SJCRH30 (cell line): ENCODE measurements at places on chromosomes 5 and 9.

DNA sequence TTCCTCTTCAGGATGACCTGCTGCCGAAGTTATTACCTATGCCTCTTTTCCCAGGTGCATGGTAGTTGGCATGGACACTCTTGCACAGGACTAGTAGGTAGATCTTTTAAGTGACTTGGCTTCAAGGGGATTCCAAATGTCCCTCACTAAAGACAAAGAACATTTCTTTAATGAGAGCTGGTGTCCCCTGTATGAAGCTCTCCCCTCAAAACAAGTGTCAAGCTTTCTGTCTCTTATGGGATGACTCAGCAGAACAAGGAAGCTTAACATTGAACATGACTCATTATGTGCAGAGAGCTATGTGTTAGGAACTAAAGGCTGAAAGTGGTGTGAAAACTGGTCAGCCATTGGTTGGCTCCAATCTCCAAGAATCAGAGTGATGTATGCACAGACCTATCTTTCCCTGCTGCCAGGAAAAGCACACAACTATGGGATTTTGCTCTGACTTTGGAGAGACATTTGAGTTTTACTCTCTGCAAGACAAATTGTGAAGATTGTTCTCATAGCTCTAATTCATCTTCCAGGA is 120.5 kb downstream of the PRDM6 start:
- DNase-seq: peak; percentile 17

GRCh38 chr5:66713998-66714397 is 117.8 kb downstream of the MAST4 start:
- no peak for DNase-seq

DNA sequence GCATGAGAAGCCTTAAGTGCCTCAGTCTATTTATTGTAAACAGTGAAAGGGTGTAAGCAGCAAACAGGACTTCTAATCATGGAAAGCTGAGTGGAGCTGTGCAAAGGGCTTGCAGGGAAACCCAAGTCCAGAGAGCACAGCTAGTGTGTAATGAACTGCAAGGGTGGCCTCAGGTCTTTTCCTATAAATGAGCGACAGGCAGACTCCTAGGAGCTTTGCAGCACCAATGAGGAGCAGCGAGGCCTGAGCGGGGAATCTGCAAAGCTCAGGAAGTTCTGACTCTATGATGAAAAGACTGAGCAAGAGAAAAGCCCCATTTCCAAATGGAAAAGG is 250.1 kb upstream of the MAP3K1 start:
- DNase-seq: no peak

GRCh38 chr5:58649716-58650115 is 66.8 kb downstream of the RAB3C start:
- DNase-seq: no peak

- DNase-seq: no peak
Measured at GRCh38 chr9:37382982-37383357, 39.5 kb upstream of the GRHPR start.

GRCh38 chr5:78985725-78986223 is 664 bp upstream of the ARSB start:
- peak; percentile 31 for DNase-seq

DNA sequence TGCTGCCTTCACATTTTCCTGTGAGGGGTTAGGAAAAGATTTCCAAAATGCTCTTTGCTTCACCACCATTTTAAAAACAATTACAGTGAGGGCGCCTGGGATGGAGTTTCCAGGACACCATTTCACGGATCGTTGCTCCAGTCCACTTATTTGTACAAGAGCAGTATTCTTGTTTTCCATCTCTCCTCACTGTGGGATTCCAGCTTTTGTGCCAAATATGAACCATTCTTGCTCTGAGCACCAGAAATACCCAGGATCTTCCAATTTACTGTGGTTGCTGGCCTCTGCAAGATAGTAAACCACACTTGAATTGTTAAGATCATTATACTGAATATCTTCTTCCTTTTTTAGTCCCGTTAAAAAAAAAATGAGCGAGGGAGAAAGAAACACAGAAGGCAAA is 899.5 kb downstream of the TLE1 start:
- DNase-seq: no peak

DNA sequence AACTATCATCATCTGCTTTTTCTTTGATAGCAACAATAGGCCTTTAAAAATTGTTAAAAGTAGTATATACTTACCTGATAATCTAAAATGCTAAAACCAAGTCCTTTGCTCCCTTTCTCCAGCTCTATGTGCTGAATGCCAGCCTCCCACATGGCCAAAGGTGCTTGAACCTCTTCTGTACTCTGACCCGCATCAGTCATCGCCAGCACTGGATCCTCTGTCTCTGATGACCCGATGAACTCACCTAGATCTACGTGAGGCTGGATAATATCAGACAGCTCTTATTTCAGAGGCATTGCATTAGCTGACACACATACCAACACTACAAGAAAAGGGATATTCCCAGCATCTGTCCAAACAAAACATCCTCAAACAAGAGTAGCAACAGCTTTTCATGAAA is 89.5 kb downstream of the MPDZ start:
- peak; percentile 6 for DNase-seq

DNA sequence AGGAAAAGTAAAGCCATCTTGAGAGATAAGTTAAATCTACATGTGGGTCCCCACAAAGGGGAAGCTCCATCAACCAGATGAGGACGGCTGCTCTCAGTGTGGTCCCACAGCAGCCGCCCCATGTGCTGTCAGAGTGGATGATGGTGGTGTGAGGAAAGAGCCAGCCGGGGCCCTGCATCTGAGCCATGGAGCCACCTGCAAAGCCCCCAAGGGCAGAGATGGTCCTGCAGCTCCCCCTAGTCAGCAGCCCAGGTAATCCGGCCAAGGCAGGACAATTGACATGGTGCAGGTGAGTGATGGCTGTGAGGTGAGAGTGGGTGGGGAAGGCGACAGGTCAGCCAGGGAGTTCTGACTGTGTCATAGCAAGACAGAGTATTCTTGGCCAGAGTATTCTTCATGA is 458.8 kb downstream of the ICE1 start:
- no peak for DNase-seq

DNA sequence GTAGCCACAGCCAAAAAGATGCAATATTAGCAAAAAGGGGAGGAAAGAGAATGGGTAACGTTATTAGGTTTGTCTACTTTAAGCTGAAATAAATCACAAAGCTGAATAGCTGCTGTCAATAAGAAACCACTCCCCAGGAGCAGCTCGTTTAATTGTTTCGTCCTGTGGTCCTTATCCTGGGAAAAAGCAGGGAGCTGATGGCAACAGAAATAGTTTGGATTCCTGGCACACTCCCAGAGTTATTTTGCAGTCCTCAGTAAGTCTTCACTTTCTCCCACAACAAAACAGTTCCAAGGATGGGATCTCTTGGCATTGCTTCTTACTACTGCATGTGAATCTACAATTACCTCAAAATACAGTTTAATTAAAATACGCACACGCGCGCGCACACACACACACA is 28.8 kb downstream of the FRMD3 start:
- DNase-seq: no peak

- no peak for DNase-seq
Measured at GRCh38 chr5:71452876-71453275, 2.6 kb upstream of the BDP1 start.

DNA sequence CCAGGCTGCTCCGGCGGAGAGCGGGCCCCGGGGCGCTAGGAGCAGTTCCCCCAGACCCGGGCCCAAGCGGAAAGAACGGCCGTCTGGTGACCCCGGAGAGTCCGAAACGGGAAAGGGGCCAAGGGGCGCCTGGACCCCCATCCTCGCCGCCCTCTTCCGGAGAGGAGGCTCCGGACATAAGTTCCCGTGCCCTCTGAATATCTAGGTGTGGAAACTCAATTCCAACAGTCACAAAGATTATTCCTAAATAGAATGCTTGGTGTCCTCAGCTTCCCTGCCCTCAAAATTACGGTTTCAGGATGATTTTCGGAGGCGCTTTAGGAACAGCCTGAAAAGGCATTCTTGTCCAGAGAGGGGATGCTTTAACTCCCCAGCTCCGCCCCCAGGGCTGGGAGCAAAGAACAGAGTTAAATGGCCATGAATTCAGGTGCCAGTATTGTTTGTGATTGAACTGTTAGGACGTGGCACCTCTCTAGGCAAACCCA is 681 bp upstream of the LHFPL2 start:
- peak; percentile 42 for DNase-seq

DNA sequence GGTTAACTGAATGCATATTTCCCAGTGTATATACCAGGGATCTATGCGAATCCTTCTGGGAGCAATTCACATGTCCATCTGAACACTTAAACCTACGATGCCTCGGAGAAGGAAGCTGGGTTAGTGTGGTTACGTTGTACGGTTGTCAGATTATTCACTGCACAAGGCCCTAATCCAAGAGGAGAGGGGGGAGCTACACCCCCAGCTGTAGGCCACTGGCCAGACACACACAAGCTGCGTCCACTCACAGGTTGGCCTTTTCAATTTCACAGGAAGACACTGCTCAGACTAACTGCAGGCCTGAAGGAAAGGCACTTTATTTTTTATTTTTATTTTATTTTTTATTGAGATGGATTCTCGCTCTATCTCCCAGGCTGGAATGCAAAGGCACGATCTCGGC is 184.5 kb upstream of the GNA14 start:
- DNase-seq: no peak

DNA sequence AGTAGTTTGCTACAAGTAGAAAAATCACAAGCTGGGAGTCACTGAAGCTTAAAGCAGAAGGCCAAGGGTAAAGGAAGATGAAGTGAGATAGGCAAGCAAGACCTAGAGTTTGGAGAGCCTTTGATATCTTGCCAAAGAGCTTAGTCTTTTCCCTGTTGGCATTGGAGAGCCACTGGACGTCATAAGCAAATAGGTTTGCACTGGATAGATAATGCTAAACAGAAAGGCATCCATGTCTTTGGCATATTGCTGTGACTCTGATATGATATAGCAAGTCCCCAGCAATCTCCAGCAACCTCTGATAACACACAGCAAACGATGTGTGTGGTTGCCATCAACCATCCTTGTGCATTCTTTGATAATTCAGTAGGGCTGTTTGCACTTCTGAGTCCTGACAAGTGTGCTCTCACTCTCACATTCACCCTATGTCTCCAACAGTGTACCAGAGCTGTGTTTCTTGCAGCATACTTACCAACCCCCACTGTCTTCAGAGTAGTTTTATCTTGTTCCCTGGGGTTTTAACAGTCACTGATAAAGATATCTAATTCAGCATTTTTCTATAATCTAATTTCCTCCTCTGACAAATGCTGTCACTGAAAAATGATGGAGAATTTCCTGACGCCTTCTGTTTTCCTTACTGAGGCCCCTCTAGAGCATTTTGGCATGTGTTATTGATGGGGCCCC is 16.9 kb upstream of the FREM1 start:
- DNase-seq: no peak

DNA sequence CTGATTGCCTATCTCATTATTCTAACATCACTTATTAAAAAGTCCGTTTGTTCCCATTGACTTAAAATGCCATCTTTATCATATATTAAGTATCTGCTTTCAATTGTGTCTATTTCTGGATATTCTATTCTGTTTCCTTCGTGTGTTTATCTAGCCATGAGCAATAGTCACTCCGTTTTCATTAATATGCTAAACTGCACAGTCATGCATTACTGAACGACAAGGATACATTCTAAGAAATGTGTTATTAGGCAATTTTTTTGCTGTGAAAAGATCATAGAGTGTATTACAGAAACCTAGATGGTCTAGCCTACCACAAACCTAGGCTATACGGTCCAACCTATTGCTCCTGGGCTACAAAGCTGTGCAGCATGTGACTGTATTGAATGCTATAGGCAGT is 482.9 kb downstream of the IRX1 start:
- DNase-seq: no peak

GRCh38 chr5:59276917-59277372 is 616.6 kb downstream of the PDE4D start:
- peak; percentile 66 for DNase-seq

GRCh38 chr5:172834415-172835289 is 601 bp downstream of the ERGIC1 start:
- DNase-seq: peak; percentile 85

- no peak for DNase-seq
Measured at GRCh38 chr9:113992994-113993393, 85.1 kb downstream of the AMBP start.

- peak; percentile 37 for DNase-seq
Measured at GRCh38 chr5:124729720-124730359, 16.6 kb downstream of the ZNF608 start.

DNA sequence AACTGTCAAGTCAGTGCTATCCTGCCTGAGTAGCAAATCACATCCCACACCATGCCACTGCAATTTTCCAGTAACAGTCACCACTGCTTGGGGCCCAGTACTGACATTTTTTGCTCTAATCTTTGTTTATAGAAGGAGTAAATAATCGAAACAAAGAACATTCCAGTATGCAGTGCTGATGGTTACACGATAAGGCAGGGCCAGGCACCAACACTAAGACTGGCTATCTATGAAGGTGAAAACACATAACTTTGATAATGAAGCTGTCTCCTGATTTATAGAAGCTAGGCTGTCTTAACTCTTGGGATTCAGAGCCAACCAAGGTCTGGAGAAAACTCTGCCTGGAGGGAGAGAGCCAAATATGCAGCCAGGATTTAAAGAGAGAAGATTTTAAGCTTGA is 365.3 kb downstream of the BNC2 start:
- peak; percentile 45 for DNase-seq

GRCh38 chr5:160792281-160792680 is 59.7 kb downstream of the ATP10B start:
- DNase-seq: no peak

DNA sequence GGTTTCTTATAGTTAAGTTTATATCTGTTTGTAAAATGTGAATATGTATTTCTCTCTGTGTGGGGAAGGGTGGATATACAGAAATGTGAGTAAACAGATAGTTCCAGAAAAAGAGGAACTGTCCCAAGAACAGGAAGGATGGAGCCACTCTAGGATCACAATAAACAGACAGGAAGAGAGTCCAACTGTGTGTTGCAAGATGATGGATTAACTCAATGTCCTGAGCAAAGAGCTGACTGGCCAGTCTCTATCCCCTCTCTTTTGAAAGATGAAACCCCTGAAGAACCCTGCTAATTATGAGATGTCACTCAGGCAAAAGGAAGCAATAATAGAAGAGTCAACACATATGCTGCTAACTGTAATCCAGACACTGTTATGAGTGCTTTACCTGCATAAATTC is 202.7 kb downstream of the SEMA6A start:
- DNase-seq: no peak

DNA sequence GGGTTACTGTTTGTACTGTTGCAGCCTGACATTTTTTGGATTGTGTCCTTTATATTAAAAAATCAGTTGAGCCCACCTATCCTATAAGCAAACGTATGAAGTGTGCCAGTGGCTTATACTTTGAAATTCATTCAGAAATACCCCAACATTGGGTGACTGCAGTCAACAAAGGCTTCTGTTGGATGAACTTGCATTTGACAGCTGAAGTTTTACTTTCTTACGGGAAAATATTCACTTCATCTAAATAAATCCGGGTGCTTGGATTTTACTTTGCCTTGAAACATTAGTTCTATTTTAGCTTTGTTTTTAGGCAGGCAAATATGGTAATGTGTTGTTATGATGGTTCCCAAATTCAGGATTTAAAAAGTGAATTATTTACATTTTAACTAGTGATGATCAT is 21.7 kb downstream of the EXOSC2 start:
- DNase-seq: no peak

GRCh38 chr9:101146508-101146907 is 118.0 kb downstream of the PLPPR1 start:
- DNase-seq: no peak
